ENCODE measurements at places on chromosomes 3 and 15.
A peak's percentile ranks its signal among the peaks of the same experiment; 100 is the strongest.

DNA sequence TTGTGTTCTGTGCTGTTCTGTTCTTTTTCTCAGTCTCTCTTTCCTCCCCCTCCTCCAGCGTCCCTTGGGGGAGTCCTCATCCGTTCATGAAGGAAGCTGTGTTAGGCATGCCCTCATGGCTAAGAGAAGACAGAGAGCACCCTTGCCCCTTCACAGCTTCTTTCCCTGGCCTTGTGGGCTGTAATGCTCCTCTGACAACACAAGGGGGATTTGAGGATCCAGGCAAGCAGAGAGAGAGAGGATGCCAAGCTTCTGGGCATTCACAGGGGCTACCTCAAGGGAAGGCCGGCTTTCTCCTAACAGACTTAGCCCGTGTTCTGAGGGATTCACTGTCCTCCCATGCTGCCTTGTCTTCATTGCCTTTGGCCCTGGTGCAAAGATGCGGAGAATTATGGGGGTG is 389.5 kb downstream of the LRTM1 start:
- DNase-seq, result no peak

DNA sequence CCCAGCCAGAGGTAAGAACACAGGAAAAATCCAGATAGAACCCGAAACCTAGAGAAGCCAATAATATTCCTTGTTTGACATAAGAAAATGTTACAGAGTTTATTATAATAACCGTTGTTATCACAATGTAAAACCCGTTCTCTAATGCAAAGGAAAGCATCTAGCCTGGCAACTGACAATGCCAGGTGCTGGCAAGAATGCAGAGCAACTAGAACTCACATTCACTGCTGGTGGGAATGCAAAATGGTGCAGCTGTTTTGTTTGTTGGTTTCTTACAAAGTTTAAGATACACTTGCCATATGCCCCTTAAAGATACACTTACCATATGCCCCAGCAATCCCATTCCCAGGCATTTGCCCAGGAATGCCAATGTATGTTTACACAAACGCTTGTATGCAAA is 23.4 kb downstream of the VPS39 start:
- DNase-seq, result no peak

- DNase-seq, result no peak
Measured at GRCh38 chr3:113105093-113105449, 106.3 kb upstream of the BOC start.

- no peak for DNase-seq
Measured at GRCh38 chr15:89575656-89576416, 567 bp downstream of the TICRR start.

GRCh38 chr15:78434134-78434533 is 3.9 kb upstream of the IREB2 start:
- no peak for DNase-seq

- no peak for DNase-seq
Measured at GRCh38 chr3:107369791-107370190, 7.4 kb upstream of the CCDC54 start.

- no peak for DNase-seq
Measured at GRCh38 chr15:41507820-41508290, 5.8 kb downstream of the LTK start.

DNA sequence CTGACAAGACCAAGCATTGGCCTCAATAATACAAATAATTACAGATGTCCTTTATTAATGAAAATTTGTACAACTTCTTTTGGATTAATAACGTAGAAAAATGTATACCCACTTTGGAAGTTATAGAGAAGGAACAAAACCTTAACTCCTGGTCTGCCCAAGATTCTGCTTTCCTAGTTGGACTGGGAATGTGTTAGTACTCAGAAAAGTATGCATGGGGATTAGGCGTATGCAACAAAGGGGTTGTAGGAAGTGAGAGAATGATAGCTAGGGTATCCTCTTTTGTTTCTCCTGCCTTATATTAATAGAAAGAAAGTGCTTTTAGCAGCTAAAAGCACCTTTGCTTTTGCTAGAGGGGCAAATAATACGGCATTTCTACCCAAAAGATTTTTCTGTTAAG is 116.2 kb upstream of the LRRFIP2 start:
- no peak for DNase-seq

- DNase-seq, result no peak
Measured at GRCh38 chr15:88932271-88932874, 19.2 kb upstream of the MFGE8 start.

GRCh38 chr15:77577366-77577950 is 55.3 kb downstream of the LINGO1 start:
- no peak for DNase-seq

- peak; percentile 30 for DNase-seq
Measured at GRCh38 chr15:62059816-62060112, 483 bp downstream of the VPS13C start.

DNA sequence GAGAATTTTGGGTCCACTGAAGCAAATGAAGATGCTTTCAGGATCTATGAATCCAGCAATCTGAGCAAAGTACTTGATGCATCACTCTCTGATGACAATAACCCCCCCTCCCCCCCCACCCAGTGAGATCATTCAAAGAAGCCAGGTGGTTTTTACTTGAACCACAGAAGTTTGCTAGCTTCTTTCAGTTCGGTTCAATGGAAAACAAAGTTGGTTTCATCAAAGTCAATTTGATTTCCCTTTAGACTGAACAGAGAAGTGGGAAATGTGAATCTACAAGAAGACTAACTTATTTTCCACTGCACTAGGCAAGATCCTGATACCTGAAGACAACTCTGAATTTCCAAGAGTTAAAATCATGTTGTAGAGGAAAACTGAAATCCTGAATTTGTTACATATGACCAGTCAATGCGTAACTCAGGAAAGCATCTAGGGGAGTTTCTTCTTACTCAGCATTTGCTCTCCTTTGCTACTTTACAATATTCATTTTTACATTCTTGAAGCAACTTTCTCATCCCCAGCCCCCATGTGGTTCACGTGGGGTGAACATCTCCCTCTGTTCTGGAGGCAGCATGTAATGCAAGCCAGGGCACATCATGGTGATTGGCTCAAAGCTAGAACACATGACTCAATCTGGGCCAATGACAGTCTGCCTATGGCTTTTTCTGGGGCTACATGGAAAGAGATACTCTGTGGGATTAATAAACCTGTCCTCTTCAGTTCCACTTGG is 572.6 kb downstream of the FOXP1 start:
- peak; percentile 29 for DNase-seq

GRCh38 chr3:171054921-171055320 is 28.4 kb upstream of the SLC2A2 start:
- no peak for DNase-seq

DNA sequence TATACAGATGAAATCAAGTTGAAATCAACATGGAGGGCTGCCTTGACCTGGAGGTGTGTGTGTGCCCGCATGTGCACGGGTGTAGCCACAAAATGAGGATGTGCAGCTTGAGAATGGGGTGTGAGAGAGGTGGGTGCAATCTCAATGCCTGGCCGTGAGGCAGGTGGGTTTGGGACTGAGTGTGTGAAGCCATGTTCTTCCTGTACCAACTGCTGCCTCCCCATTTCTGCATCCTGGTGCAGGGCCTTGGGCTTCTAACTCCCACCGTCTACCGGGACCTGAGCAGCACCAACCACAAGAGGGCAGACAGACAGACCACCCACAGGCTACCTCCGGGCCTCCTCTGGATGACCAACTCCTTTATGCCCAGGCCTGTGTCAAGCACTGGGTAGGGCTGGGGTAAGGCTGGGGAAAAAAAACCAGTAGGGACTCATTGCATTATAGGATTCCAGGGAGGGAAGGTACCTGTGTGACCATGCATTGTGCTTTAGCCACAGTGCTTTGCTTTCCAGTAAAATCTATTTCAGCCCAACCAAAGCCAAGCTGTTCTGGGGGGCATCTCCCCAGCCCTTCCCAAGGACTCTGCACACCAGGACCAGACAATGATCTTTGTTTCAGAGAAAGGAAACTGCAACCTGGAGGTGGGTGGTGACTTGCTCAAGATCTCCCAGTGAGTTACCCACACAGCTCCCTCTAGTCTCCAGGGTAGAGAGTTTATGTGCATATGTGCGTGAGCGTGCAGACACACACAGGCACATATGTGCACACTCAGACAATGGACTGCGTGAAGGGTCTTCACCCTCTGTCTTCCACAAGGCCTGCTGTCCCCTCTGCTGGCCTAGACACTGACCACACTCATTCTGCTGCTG is 162.2 kb upstream of the TLE3 start:
- DNase-seq, result no peak

DNA sequence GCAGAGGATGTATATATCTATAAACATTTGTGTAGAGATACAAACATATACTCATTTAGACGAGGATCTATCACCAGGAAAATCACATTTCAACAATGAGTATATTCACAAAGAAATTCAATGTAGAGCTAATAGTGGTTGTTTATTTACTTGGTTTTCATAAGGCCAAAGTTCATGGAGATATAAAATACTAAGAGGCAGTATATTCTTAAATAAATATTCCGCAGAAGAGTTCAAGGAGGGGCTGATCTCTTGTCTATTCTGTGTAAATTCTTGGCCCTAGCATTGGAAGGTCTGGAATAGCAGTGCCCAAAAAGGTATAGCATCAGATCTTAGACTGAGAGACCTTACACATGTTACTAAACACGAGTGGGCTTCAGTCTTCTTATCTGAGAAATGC is 122.1 kb downstream of the EDEM1 start:
- DNase-seq, result no peak

DNA sequence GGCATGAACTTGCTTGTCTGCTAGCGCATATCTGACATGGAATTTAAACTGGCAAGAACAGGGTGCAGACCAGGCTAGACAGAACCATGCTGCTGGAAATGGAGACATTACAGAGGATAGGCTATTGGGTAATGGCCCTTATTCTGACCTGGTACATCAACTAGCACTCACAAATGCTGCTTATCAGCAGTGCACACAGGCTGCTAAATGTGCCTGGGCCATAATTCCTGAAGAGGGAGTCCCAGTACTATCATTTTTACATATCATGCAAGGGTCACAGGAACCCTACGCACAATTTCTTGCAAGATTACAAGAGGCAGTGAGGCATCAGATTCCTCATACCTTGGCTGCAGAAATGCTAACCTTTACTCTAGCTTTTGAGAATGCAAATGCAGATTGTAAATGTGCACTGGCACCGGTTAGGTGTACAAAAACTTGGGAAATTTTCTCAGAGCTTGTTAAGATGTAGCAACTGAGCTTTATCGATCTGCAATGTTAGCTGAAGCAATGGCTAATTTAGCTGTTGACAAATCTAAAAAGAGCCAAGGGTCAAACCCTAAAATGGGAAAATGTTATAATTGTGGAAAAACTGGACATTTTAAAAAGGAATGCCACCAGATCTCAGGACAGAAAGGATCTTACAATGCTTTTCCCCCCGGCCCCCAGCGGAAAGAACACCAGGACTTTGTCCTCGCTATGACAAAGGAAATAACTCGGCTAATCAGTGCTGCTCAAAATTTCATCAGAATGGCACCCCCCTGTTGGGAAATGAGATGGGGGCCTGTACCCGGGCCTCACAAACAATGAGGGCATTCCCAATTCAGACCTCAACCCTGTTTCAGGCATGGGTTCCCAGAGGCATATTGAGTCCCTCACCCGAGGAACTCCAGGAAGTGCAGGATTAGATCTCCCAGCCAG is 21.1 kb downstream of the CCRL2 start:
- DNase-seq, result no peak

DNA sequence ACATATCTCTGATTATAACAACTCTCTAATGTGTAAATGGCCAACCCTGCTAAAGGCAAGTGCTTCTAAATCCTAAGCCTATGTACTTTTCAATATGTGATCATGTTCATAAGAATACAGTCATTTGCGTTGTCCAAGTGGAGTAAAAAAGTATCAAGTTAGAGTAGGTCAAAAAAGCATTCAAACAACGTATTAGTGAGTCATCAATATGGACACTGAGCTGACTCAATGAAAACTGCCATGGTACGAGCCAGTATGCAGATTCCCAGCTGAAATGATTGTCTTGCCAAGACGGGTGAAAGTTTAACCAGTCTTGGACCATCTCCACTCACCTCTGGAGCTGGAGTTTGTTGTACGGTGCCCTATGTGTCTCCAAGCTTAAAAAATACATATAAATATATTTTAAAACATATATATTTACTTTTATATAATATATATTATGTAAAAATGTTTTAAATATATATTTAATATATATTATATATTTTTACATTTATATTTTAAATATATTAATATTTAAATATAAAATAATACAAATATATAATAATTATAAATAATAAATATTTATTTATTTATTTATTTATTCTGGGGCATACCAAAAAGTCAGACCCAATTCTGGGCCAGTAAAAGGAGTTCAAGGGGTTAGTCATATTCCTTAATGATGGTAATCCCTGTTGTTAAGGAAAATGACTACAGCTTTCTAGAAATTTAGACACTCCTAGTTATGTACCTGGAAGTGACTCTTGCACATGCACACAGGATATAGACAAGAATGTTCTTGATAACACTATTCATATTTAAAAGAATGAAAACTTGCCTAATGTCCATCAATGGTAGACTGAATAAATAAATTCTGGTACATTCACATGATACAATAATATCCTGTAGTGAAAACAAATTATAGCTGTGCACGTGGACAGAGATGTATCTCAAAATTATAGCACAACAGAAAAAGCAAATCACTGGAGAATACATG is 27.2 kb downstream of the PLSCR4 start:
- no peak for DNase-seq

GRCh38 chr3:124441766-124442165 is 288.5 kb upstream of the UMPS start:
- no peak for DNase-seq

DNA sequence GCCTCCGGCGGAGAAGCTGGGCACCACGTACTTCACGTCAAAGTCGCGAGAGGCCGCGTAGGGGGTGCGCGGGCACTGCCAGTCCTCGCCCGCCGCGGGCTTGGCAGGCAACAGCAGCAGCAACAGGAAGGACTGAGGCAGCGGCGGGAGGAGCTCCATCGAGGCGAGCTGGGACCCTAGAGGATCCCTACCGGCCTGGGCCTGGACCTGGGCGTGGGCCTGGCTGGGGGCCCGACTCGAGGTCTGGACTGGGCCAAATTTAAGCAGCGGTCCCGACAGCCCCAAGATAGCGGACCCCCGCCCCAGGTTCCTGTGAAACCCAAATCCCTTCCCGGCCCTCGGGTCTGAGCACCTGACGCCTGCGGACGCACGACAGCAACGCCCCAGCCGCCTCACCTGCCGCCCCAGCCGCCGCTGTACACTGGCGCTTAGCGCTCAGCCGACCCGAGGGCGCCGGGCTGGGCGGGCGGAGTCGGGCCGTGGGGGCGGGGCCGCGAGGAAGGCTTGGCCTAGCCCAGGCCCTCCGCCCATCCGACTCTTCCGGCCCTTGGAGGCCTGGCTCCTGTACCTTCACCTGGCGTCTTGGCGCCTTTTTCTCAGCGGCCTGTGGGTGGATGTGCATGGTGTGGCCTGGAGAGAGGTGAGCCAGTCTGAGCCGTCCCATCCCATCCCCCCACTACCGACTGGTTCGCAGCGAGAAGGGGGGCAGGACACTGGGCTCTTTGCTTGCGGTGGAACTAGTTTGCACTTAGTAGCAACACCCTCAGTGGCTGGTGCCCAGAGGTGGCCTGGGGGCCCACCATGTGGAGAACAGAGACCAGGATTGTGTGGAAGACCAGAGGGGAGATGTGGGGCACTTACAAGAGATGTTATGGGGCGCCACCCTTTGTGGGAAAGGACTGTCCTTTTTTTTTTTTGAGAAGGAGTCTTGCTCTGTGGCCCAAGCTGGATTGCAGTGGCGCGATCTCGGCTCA is at the start of gene MST1R:
Gene MST1R (minus strand): TSS at position 423 of the 974 bp plus-strand sequence. CDS start 264 bp downstream, at position 159.
- DNase-seq, result peak; percentile 62
